ENCODE measurements at places on chromosomes 11 and 22.

GRCh38 chr11:118892514-118892913, 8.8 kb downstream of the CXCR5 start:
- DNase-seq: no peak

DNA sequence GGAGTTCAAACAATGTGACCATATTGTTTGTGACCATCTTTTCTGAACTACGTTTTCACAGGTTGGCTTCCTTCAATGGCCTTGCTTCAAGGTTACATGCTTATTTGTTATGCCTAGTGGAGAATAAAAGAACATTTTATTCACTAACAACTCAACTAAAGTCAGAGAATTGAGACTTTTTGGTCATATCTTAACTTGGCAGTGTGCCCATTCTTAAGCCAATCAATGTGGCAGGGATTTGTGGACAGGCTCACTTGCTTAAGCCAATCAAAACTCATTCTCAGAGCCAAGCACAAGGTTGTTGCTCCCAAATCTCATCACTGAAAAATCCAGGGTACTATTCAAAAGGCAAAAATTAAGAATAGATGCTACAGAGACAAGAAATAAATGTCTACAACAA, 455.8 kb upstream of the FAT3 start:
- no peak for DNase-seq

DNA sequence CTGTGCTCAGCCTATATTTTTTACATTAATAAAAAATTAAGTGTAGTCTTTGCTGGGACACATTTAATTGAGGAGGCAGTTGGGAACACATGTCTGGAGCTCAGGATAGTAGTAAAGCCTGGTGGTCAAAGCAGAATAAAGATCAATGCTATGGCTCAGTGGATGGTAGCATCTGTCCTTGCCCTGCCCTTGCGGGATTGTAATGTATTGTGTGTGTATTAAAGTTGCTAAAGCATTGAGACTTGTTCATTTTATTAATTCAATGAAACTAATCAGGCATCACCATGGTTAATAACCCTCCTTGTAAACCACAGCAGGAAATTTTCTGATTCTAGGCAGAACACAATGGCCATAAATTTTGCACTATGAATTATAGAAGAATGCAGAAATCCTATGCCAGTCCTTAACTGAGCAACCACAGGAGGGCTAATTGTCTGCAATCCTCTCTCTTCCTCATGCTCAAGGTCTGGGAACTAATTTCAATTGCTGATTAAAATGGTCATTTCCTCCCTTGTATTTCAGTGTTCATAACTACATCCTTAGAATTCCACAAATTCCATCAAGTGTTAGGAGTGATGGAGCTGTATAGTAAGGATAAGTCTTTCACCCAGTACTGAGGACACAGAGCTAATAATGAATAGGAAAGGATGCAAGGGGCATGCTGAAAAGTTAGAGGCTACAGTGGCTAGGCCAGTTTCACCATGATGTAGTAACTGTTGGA, 403.2 kb upstream of the DDI1 start:
- peak; percentile 75 for DNase-seq

- no peak for DNase-seq
Measured at GRCh38 chr11:61149624-61150615, 11.3 kb downstream of the VPS37C start.

DNA sequence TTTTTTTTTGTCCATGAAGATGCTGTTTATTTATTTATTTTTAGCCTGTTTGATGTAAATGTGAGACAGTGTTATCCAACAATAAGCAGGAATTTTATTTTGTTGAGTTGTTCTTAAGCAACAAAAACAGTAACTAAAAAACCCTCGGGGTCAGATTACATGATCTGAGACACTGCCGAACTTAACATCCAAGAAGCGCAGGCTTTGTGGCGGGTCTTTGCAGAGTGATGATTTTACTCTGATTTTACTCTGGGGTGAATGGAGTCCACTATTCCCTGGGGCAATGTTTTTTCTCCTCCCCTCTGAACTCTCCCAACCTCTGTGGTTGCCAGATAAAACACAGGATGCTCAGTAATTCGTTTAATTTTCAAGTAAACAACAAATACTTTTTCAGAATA, 450.1 kb upstream of the B3GAT1 start:
- no peak for DNase-seq

DNA sequence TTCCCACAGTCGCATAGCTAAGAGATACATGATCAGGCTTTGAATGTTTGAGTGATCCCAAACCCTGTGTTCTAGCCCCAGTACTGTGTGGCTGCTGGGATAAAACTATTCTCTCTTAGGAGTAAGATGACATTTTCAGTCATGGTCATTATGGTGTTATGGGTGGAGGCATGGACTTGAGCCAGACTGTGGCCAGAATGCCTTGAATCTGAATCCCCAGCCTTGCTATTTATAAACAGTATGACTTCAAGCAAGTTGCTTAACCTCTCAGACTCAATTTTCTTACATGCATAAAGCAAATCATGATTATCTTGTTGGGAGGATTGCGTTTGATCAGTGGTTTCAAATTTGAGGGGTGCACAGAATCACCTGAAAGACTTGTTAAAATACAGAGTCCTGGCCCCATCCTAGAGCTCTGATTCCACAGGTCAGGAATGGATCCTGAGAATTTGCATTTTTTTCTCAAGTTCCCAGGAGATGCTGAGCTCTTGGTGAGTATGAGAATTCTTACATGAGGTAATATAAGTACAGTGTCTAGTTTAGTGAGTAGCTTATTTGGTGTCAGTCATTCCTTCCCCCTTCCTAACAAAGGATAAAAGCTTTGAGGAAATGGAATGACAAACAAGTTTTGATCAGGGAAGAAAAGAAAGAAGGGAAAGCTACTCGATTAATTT, 571.7 kb downstream of the METTL15 start:
- DNase-seq: no peak

GRCh38 chr11:31801298-31801702, 9.8 kb downstream of the PAX6 start:
- no peak for DNase-seq

GRCh38 chr11:125429174-125429707, 66.8 kb downstream of the FEZ1 start:
- DNase-seq: no peak

GRCh38 chr11:35583126-35583525, 35.1 kb upstream of the FJX1 start:
- DNase-seq: no peak

GRCh38 chr11:36557991-36558390, 9.8 kb upstream of the RAG1 start:
- DNase-seq: no peak

DNA sequence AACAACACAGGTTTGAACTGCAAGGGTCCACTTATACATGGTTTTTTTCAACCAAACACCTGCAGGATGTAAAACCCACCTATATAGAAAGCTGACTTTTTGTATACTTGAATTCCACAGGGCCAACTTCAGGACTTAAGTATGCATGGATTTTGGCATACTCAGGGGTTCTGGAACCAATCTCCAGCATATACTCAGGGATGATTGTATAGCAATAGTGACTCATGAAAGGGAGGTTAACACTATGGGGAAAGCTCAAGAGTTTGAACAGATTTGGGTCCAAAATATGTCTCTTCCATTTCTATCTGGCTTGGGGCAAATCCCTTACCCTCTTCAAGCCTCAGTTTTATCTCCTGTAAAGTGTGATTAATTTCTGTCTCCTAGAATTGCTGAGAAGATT, 94.9 kb downstream of the MICAL2 start:
- DNase-seq: no peak

GRCh38 chr11:24688981-24689380, 192.1 kb downstream of the LUZP2 start:
- DNase-seq: no peak

GRCh38 chr11:19984048-19984742, 176.1 kb downstream of the DBX1 start:
- DNase-seq: no peak

DNA sequence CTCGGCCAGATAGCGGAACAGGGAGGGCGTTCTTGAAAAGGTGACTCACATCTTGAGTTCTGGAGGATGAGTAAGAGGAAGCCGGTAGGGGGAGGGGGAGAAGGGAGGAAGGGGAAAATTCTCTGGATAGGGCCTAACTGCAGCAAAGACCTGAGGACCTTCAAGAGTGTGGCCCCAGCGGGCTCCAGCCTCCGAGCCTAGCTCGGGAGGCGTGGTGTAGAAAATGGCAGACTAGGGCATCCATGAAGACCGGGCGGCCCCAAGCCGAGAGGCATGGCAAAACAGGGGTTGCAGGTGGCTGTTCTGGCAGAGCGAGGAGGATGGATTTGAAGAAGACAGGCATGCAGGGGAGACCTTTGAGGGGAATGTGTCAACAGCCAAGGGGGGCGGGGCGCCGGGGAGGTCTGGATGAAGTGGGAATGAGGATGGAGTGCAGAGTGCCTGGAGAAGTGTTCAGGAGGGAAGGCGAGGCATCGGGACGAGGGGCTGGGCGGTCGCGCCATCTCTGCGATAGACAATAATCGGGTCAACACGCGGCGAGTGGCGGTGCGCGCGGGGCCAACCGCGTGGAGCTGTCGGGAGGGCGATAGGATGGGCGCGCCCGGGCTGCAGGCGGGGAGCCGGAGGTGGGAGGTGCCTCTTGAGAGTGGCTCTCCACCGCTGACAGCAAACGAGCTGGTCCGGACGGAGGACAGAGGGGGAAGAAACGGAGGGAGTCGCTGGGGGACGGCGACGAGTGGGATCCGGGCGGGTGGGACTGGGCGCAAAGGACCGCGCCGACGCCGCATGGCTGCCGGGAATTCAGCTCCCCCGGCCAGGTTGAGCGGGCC, 40.0 kb upstream of the CREB3L1 start:
- DNase-seq: peak; percentile 64

DNA sequence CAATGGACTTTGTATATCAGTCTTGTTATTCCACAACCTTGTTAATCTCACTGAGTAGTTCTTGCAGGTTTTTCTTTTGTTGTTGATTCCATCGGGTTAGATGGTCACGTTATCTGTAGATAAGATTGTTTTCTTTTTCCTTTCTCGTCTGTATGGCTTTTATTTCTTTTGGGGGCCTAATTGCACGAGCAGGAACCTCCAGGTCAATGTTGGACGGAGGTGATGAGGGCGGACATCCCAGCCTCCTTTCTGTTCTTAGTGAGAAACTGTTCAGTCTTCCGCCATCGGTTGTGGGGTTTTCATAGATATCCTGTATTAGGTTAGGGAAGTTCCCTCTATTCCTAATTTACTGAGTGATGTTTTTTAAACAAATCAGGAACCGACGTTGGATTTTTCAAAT, 4.8 kb upstream of the PRR33 start:
- DNase-seq: no peak

DNA sequence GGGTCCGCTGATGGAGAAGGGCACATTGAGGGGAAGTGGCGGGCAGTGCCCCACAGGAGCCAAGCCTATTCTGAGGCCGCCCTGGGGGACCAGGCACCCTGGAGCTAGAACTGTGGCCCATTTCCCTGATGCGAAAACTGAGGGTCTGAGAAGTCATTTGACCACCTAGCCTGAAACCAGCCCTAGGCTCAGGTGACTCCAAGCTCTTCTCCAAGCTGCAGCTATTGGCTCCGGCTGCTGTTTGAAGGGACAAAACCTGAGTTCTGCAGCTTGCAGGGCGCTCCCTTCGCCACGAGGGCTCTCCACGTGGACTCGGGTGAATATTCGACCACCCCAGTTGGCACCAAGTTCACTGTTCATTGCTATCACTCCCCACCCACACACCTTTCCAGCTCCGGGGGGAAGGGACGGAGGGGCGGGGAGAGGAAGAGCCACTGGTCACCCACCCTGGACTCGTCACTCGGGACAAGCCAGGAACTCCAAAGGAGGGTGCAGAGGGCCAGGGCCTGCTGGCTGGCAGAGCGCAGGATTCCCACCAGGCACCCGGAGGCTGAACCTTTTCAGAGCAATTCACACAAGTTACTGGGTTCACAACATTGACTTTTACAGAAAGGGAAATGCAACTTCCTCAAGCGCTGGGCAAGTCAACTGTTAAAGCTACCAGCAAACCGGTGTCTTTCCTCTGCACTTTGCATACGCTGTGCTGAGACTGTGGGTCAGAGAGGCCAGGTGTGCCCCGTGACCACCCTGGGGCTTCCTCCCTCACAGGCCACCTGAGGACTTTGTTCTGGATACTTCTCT, 1.1 kb upstream of the RAC2 start:
- no peak for DNase-seq

DNA sequence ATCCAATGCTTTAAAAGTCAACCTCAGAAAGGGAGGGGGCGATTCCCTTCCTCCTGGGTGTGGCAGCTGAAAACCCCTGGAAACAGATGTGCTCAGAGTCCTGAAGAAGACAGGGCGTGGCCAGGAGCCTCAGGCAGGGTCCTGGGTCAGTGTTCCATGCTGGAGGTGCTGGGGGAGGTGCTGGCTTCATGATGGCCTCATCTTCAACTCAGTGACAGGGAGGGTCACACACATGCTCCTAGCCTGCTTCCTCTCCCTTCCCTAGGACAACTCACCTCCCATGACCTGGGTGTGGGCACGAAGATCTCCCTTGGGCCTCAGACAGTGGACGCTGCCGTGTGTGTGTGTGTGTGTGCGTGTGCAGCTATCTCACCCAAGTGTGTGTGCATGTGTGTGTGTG, 245.6 kb upstream of the B3GAT1 start:
- no peak for DNase-seq

GRCh38 chr22:46297151-46297812, 612 bp downstream of the GTSE1 start:
- DNase-seq: no peak

GRCh38 chr11:842370-843002, at the start of the genes POLR2L and TSPAN4:
POLR2L (minus strand) TSS chr11:842529; CDS start chr11:842508, 21 bp downstream.
TSPAN4 (plus strand) TSS chr11:842852; CDS start chr11:850305, 7,453 bp downstream.
- no peak for DNase-seq

DNA sequence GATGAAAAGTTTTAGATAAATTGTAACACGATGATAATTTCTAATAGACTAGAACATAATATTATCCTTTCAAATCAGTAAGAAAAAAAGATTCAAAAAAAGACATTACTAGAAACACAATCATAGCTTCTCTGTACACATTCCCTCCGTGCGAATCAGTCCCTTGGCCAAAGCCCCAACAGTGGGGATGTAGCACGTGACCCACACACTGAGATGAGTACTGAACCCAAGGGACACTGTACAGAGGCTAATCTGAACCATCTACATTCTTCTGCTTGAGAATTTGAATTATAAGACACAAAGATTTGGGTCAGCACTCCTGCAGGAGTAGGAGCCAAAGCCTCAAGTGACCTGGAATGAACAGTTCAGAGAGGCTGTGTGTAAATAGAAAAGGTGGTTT, 353.7 kb downstream of the INSC start:
- DNase-seq: no peak

DNA sequence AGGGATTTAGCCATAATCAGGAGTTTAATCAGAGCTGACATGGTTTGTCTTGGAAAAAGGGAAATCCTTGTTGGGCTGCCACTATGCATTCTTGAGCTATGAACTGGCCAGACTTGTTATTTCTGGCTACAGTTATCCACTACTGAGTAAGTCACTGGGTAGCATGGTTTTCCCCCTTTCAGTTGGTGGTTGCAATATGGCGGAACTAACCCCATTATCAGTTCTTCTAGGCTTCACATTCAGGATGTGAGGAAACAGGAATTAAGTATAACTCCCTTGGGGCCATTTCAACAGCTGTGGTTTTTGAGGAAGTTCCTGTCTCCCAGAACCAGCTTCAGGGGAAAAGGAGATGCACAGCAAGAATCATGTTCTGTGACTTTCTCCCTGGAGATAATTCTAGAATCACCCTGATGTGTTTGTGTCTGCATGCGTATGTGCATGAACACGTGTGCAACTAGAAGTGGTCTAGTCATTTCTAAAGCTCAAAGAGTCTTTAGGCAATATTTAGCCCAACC, 103.0 kb upstream of the CD44 start:
- no peak for DNase-seq
